ENCODE measurements at places on chromosomes 7 and 10.

DNA sequence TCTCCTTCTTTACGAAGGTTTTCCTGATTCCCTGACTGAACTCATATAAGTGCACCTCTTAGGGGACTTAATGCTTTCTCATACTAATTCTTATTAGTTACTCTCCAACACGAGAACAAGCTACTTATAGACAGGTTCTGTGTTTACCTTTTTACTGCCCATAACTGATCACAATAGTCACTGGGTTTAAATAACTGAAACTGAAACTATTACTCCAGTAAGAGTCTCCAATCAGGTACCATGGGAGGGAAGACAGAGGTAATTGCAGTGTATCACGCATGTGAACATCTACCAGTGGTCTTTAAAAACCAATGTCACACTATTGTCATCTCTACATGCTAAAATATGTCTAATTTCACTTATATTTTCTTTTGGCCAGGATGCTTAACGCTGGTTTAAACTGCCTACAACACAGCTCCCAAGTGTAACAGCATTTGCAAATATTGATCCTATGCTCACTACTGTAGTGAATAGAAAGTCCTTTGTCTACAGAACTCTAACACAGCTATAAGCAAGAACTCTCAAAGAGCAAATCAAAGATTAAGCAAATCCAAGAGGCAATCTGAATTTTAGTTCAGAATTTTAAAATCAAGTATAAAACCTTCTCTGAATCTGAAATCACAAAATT is 3.6 kb downstream of the GDI2 start:
- DNase-seq, result no peak

DNA sequence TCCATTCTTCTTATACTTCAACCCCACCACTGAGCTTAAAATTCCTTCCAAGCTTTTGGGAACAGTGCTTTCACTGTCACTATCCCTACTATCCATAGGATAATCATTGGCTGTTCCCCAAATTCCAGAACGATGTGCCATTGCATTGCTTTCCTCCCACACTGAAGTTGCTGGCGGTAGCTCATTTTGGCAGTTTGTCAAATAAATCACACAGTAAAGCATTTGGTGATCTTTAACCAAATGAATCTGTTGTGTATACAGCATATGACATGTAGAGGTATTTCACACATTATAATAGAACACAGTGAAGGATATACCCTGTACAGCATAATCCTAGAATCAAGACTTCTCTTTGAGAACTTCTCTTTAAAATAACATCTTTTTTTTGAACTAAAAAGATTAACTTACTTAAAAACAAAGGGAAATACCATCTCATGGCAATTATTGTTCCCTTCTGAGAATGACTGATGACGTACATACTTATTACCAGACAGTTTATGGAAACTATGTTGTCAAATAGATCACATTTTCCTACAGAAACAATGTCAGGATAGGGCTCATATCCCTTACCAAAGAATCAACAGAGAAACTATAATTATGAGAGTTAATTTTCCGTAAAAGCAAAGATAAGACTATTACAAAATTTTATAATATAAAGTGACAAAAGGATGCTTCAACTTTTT is 93.6 kb downstream of the CTNNA3 start:
- no peak for DNase-seq

DNA sequence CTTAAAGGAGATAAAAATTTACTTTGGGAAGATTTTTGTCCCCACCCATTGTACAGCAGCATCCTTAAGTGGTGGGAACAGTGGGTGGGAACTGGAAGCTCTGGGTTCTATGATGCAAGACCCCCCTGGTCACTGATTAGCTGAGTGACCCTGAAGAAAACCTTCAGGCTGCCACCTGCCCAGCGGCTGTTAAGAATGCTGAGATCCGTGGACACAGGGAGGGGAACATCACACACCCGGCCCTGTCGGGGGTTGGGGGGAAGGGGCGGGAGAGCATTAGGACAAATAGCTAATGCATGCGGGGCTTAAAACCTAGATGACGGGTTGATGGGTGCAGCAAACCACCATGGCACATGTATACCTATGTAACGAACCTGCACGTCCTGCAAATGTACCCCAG is 14.5 kb downstream of the CARD11 start:
- DNase-seq, result no peak

DNA sequence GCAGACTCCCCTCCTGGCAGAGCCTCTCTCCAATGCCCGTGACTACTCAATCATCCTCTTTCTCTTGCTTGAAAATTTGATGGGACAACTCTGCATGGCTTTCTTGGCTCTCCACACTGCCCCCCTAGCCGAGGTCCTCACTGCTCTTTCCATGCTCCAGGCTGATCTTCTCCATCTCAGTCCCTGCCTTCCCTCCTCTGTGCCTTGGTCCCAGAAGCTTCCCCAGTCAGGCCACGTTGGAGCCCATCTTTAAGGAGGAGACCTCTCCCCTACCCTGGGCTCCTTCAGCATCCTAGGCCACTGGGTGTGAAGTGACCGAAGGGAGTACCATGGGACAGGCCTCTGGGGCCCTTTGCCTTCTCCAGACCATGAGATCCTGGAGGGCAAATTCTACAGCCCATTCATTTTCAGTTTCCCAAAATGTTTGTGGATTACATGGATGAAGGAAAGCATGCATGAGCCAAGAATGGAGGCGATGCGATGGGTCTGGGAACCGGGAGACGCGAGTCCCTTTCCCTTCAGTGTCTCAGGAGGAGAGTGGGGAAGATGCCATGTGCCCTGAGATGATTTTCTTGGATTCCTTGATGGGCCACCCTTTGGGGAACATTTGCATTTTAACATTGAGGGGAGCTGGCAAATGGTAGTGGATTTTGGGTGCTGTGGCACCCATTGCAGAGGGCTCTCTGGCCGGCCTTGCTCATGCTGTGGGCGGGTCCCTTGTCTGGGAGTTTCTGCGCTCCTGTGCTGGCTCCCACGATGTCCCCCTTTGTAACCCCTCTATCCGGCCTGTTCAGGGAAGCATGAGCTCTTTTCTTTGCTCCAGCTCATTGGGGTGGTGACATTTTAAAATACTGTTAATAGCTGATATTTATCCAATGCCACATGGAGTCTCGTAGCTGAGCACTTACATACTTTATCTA is 376.6 kb downstream of the RPS24 start:
- no peak for DNase-seq

DNA sequence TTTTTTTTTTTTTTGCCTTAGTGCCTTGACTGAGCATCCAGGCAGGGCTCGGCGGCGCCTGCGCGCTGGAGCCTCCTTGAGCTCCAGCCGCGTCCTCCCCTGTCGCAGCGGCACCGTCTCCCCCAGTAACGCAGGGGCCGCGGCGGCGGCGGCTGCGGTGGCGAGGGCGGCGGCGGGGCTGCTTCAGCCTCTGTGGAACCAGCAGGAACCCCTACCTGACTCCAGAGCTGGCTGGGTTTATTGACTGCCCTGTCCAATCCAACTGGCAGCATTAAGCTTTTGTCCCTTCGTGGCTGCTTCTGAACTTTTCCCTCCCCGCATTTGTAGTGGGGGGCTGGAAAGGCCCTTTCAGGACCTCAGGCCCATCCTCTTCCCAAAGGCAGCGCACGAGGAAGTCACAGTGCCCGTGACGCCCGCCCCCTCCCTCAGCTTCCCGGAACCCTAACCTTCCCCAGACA is at the start of gene GPR85:
Gene GPR85, minus strand, starts transcription at position 397 of the 458 bp plus-strand sequence. CDS start 2,106 bp downstream, outside the sequence.
- DNase-seq, result peak; percentile 68

GRCh38 chr7:37698276-37698675 is 14.7 kb downstream of the GPR141 start:
- no peak for DNase-seq

GRCh38 chr7:83451501-83452045 is 197.4 kb downstream of the SEMA3E start:
- no peak for DNase-seq

- no peak for DNase-seq
These were observed 481.0 kb downstream of the PLXNA4 start for GRCh38 chr7:132095111-132095765.

- peak; percentile 48 for DNase-seq
These were observed 289.6 kb downstream of the SFMBT2 start for GRCh38 chr10:7121154-7121797.

GRCh38 chr10:58477122-58477521 is 35.5 kb upstream of the BICC1 start:
- no peak for DNase-seq

DNA sequence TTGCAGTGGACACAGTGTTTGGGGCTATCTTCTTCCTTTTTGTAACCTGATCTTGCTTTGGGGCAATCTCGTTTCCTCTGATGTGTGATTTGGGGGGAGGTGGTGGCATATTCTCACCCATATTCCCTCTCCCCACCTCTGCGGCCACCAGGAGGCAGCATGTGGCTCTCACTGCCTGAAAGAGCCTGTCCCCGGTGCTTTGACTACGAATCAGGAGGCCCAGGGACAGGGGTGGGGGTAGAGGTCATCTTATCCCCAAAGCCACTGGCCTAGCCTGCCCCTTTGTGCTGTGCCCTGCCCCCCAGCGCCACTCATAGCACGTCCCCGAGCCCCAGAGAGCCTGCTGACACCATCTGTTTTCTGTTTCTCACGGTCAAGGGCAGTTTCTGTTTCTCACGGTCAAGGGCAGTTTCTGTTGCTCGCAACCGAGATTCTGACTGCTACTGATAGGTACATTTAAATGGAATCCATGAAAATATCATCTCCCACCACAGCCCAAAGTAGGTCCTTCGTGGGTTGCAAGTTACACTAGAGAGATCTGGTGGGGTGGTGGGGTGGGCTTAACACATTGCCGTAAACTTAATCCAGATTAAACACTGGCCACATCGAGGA is 28.2 kb downstream of the PHYH start:
- DNase-seq, result peak; percentile 10

GRCh38 chr10:110822035-110822711 is 49.6 kb upstream of the PDCD4 start:
- DNase-seq, result no peak

GRCh38 chr10:44951576-44952226 is 7.9 kb upstream of the RASSF4 start:
- DNase-seq, result no peak

- DNase-seq, result no peak
These were observed 9.3 kb downstream of the DNAJB9 start for GRCh38 chr7:108578937-108579336.

- no peak for DNase-seq
These were observed 1.9 kb upstream of the OTUD1 start for GRCh38 chr10:23436983-23437382.

DNA sequence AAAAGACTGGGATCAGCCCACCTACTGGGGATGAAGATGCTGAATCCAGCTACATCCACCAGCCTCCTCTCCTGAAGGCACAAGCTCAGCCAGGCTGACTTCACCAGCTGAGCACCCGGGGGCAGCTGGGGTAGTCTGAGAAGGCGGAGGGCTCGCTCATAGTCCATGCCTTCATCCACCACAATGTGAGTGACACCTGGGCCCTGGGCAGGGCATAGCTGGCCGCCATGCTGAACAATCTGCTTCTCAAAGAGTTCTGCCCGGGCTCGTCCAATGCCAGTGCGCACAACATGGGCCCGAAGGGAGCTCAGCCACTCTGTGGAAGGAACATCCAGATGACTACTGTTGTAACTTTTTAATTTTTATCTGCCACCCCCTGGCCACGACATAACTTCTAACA is 2.2 kb downstream of the POLL start:
- no peak for DNase-seq

- DNase-seq, result no peak
These were observed 134.2 kb downstream of the PTN start for GRCh38 chr7:137209151-137209817.

GRCh38 chr10:81847675-81848074 is 27.3 kb upstream of the NRG3 start:
- DNase-seq, result no peak

DNA sequence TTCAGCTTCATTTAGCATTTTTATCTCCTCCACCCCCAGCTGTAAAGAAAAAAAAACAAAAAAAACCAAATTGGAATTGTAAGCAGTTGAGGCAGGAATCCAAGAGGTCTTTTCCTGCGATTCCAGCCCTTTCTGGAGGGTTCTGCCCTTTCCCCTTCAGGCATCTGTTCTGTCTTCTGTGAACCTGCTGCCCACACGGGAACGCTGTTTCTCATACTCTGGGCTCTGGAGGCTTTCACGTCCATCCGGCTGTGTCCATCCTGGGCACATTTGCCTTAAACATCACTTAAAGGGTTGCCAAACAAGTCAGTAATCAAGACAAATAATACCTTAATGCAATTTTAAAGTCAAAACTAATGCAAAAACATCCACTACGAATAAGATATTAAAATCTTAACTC is 302.8 kb upstream of the PITRM1 start:
- DNase-seq, result no peak

DNA sequence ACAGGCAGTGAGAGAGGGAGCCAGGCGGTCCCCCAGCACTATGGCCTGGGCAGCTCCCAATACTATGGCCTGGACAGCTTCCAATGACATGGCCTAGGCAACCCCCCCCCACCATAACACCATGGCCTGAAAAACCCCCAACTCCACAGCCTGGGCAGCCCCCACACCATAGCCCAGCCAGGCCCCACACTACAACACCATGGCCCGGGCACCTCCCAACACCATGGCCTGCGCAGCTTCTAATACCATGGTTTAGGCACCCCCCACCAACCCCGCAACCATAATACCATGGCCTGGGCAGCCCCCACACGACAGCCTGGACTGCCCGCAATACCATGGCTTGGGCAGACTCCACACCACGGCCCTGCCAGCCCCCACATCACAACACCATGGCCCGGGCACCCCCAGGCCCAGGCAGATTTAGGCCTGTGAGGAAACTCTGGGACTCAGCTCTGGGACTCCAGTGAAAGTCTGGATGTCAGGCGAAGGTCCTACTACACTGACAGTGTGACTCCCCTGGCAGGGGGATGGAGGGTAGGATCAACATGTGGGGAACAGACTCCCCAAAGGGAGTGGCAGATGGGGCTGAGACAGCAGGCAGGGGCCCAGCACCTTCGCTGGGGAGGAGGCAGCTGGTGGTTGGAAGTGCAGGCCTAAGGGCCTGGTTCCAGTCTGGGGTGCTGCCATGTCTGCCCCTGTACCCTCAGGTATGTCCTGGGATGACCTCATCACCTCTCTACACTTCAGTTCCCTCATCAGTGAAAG is 8.7 kb downstream of the CPXM2 start:
- DNase-seq, result no peak

- no peak for DNase-seq
These were observed 351.5 kb upstream of the SHH start for GRCh38 chr7:156163747-156164146.

DNA sequence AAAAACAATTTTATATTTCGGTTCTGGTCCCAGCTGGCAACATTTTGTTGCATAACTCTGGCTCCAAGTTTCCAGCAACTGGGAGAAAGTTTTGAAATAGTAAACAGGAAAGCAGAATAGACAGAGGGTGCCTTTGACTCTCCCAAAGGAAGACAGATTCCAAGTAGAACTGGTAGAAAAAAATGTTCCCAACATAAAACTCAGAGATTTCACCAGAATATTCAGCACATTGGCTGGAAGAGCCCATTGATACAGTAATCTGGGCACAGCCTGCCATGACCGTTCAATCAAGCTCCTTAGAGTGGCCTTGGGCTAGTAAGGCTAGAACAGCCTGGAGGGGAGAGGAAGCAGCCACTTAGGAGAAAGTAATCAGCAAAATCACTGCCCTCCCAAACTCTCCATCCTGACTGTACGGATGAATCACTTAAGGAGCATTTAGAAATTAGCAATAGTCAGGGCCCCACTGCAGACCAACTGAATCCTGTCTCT is 120.4 kb downstream of the CUBN start:
- DNase-seq, result no peak

Data from left kidney (tissue), 8 donors.